ENCODE measurements at places on chromosomes 2 and 18.

DNA sequence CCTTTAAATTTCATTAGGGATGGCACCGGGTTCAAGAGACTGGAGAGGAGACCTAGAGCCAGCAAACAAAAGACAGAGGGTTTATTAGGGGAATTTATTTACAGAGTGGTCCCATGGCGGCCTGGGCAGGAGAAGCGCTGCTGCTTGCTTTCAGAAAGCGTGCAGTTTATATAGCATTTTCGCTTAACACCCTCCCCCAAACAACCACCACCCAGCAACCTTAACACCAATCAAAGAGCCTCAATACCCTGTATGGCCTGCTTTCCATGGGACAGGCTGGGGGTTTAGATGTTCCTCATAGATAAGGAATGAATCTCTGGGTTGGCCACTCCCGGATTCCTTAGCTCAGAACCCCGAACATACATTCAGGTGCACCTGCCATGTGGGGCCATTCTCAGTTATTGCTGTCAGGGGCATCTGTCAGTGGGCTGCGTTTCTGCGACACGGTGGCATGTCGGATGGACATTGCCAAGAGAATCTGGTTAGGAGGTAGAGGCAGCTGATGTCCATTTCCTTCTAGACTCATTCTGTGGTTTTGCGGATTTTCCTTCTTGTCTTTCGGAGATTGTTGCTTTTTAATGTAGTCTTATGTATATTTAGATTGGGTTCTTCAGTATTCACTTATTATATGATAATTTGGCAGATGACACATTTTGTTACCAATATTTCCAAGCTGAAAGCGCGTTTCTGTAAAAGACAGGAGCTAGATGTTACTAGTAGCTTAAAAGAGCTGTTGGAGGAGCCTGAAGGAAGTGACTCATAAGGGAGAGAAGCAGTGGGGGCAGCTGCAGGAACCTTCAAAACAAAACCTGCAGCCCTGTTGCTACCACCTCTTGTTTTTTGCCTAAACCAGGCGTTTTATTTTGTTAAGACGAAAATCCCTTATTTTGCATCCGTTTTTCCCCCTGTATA, 7.2 kb downstream of the AGAP1 start:
- no peak for DNase-seq

GRCh38 chr2:174035117-174035635, 70.0 kb upstream of the SP3 start:
- no peak for DNase-seq

GRCh38 chr2:145792745-145793144, 1272.8 kb upstream of the ZEB2 start:
- no peak for DNase-seq

GRCh38 chr2:47211497-47212011, 56.4 kb upstream of the STPG4 start:
- no peak for DNase-seq

DNA sequence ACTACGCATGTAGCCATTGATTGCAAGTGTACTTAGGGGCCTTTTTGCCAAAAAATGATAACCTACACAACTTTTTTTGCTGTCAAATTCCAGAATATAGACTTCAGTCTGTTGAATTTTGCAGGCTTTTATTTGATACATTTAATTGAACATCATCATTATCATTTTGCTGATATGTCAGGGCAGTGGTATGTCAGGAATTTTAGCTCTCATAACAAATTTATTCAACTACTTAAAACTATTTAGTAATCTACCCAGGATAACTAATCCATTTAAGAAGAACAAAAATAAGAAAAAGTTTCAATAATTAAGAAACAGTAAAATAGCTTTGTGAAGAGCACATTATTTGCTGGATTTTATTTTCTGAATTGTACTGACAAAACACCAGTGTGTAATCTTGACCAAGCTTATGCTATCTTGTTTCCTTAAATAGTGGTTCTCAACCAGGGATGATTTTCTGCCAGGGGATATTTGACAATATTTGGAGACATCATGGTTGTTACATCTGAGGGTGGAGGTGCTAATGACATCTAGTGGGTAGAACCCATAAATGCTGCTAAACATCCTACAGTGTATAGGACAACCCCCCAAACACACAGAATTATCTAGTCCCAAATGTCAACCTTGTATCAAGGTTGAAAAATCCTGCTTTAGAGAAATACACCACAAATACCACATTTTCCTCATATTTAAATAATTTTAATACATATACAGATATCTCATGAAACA, 12.1 kb upstream of the TTN start:
- no peak for DNase-seq
